ENCODE measurements at places on chromosomes 11 and 22.

DNA sequence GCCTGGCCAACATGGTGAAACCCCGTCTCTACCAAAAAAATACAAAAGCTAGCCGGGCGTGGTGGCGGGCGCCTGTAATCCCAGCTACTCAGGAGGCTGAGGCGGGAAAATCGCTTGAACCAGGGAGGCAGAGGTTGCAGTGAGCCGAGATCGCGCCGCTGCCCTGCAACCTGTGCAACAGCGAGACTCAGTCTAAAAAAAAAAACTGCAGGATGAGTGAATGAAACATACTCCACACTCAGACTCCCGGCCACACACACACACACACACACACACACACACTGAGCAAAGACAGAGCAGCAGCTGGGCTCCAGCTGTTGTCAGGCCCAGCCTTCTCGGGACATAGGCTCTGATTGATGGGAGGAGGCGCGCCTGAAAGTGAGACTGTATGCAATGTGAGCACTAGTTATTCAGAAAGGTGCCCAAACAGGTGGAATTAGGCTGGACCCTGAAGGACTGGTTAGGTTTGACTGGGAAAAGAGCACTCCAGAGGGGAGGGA is 1.5 kb upstream of the PLEKHA7 start:
- no peak for DNase-seq

DNA sequence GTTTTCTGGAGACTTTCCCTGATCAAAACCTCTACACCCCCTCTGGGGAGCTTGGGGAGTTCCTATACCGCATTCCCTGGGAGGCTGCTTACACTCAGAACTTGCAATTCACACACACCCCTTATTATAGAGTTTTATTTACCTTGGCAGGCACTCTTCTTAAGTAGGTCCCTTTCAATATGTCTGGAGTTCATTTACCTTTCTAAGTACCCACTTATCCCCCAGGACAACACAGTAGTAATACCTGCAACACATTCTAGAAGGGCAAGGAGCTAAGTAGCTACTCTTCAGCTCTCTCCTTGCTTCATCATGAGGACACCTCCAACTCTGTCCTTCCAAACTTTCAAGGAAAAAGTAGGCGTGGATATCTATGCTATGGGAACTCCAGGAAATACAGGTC is 127.8 kb upstream of the ANO3 start:
- DNase-seq, result no peak

DNA sequence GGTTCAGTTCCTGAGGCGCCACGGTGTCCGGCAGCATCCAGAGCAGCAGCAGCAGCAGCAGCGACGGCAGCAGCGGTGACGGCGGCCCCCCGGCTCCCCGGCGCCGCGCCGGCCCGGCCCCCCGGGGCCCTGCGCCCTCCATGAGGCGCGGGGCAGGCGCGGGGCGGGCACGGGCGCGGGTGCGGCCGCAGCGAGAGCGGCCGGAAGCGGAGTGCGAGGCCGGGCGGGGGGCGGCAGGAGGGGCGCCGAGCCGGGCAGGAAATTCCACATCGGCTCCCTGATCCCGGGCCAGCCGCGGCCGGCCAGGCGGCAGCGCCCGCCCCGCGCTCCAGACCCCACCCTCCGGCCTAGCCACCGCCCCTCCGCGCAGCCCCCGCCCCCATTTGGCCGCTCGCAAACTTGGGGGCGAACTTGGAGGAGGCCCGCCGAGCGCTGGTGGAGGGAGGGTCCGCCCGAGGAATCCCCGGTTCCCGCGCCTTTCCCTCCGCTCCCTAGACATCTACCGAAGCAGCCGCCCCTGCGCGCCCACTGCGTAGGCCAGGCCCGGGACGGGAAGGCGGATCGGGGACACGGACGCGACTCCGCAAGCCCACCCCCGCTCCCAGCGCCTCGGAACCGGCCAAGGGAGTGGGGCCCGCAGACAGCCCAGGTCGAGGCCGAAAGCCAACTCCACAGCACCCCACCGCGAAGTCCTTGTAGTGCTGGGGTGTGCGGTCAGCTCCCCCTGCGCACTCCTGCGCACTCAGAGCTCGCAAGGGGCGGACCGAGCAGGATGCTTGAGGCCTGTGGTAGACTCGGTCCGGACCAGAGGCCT is at the start of gene SCARF2:
SCARF2 (minus strand) TSS at position 213 of the 814 bp plus-strand sequence; CDS start at position 142, 71 bp downstream.
- DNase-seq, result no peak

GRCh38 chr22:22576244-22576988 is 17.4 kb upstream of the PRAME start:
- DNase-seq, result no peak

GRCh38 chr11:117005758-117006157 is 92.5 kb downstream of the SIK3 start:
- no peak for DNase-seq

GRCh38 chr11:120571476-120571875 is 59.9 kb downstream of the GRIK4 start:
- no peak for DNase-seq

GRCh38 chr11:15888556-15889345 is 467.6 kb downstream of the SOX6 start:
- DNase-seq, result no peak

DNA sequence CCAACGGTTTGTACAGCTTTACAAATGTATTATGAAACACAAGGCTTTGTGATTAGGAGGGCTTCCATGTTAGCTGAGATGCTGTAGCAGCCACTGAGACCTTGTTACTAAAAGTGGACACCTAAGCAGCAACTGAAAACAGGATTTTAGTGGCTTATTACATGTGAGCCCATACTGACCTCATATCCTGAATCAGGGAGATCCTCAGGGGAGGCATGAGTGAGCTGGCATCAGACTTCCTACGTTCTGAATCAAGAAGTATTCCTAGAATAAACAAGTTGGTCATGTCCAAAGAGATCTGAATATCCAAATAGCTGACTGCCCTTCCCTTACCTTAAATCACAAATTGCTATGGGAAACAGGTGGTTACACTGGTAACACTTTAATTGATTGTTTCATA is 59.1 kb upstream of the SCUBE2 start:
- no peak for DNase-seq

GRCh38 chr11:14882196-14882595 is 9.8 kb downstream of the CYP2R1 start:
- no peak for DNase-seq

DNA sequence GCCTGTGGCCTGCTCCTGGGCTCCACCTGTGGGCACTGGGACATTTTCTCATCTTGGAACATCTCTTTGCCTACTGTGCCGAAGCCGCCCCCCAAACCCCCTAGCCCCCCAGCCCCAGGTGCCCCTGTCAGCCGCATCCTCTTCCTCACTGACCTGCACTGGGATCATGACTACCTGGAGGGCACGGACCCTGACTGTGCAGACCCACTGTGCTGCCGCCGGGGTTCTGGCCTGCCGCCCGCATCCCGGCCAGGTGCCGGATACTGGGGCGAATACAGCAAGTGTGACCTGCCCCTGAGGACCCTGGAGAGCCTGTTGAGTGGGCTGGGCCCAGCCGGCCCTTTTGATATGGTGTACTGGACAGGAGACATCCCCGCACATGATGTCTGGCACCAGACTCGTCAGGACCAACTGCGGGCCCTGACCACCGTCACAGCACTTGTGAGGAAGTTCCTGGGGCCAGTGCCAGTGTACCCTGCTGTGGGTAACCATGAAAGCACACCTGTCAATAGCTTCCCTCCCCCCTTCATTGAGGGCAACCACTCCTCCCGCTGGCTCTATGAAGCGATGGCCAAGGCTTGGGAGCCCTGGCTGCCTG is 1.4 kb downstream of the SMPD1 start:
- DNase-seq, result no peak

DNA sequence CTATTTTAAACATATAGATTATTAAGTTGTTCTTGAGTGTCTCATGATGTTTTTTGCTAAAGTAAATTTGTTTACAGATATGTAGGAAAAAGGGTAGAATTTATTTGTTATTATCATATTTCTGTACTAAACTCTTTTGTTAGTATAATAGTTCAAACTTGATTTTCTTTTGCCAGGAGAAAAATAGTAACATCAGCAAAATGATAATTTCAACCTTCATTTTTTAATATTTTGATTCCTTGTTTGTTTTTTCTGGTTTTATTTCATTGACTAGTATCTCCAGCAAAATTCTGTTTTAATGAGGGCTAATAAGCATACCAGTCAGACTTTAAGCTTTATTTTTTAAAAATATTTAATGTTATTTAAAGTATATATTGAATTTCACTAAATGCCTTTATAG is 4.0 kb downstream of the OR1S1 start:
- no peak for DNase-seq

- no peak for DNase-seq
Measured at GRCh38 chr11:93251922-93252321, 54.1 kb upstream of the SLC36A4 start.

DNA sequence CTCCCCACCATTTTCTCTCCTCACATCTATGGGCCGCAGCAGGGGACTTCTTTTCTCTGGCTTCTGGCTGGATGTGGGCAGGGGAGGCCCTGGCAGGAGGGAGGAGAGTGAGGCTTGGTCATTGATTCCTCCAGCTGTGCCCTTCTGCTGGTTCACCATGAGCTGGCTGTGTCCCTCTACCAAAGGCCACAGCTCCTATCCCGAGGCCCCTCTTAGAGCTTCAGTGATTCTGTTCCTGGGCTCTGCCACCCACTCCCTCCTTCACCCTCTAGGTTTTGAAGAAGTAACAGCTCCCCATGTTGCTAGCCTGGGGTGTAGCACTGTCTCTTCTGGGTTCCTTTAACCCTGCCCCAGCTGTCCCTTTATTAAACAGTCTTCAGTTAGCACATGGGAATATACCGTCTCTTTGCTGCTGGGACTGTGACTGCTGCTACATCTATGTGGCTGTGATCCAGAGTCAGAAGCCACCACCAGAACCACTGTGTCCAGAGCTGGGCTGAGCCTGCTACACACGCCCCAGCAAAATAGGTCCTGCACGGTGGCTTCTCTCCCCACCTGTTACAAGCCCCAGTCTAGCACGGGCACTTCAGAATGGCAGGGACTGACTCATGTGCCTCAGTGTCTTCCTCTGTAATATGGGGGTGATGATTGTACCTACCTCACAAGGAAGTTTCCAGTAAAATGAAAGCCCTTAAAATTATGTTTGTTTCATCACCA is 578 bp upstream of the PARVG start:
- no peak for DNase-seq

GRCh38 chr11:61906522-61906909 is 10.8 kb downstream of the RAB3IL1 start:
- no peak for DNase-seq

GRCh38 chr11:16632295-16633200 is 105.9 kb upstream of the C11orf58 start:
- no peak for DNase-seq

DNA sequence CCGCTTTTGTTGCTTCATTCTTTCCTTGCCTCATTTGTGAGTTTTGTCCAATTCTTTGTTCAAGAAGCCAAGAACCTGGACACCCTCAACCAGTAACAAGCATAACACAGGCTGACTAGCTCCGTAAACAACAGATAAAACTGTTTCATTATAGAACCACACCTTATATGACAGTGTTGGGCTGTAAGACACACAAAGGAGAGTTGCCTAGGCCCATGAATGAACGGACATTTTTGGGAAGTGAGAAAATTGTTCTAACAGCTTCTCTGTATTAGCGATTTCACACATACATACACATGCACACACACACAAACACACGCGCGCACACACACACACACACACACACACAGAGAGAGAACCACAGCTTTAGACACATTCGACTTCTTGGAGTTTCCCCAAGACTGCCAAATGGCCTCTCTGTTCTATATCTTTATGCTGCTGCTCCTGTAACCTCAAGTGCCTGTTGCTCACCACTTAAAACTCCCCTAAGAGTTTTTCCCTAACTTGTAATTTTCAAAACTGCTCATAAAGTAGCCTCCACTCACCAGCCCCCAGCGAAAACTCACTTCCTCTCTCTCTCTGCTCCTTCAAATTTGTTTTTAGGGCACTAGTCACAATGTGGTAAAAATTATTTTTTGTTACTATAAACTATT is 35.9 kb downstream of the CTSC start:
- no peak for DNase-seq

DNA sequence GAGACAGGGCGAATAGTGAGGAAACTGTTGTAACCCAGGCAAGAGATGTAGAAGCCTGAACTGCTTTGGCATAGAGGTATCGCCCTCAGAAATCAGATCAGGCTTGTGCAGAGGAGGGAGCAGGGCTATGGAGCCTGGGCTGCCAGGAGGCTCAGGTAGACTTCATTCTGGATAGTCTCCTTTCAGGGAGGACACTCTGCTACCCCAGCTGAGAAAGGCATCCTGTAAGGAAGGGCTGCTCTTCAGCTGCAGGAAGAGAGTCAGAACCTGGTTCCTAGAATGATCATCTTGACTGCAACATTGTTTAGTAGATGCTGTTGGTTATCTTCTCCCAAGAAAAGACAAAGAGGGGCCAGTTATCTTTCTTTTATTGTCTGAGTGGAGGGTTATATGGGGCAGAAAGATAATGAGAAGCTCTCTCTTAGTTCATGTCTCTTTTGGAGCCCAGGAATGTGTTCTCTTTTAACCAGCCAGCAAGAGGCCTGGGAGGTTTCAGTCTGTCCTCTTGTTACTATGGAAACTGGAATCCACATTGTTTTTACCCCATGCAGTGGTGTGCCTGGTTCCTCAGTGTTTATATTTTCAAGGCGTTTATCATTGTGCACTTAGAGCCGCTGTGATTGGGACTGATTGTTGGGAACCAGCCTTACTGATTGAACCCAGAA is 95.7 kb downstream of the STIM1 start:
- DNase-seq, result no peak

DNA sequence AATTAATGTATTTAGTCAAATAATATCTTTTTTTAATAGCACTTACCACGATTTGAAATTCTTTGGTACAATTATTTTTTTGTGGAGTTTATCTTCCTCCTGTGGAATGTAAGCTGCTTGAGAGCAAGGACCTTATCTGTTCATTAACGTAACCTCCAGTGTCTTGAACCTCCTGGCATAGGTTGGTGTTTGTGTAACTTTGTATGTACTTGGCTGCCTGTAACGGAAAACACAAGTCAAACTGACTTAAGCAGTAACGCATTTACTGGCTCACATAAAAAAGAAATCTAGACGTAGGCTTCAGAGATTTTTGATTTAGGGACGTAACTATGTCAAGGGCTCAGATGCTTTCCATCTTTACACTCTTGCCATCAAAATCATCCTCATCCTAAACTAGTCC is 56.1 kb downstream of the ARHGEF12 start:
- DNase-seq, result no peak

DNA sequence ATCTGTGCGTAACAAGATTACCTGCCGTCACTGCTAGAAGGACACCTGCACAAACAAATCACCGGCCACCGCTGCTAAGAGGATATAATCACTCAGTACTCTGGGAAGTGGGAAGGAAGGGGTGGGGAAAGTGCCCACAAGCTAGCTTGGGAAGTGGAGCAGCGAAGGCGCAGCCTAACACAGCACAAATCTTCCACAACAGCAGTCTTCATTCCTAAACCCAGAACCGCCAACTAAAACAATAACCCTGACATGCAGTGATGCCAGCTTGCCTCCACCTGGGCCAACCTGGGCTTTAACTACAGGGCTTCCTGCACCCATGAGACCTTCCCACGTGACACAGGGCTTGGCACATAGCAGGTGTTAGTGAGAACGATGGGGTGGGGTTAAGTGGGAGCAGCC is 5.1 kb downstream of the DGCR2 start:
- DNase-seq, result no peak

GRCh38 chr11:70572974-70573260 is 174.6 kb downstream of the CTTN start:
- no peak for DNase-seq

GRCh38 chr11:73391665-73392064 is 15.5 kb downstream of the RELT start:
- DNase-seq, result no peak
